ENCODE measurements at places on chromosomes 11 and 22. TPM values are rescaled to one million over a fixed set of nuclear protein-coding genes. Genes with fewer than 3 reads are reported as not detected.

DNA sequence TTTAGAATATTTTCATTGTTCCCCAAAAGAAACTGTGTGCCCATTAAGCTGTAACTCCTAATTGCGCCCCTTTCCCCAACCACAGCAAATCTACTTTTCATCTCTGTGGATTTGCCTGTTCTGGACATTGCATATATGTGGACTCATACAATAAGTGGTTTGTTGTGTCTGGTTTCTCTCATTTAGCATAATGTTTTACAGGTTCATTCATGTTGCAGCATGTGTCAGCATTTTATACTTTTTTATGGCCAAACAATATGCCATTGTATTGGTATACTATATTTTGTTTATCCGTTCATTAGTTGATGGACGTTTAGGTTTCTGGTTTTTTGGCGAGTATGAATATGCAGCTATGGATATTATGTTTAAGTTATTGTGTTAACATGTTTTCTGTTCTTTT, 23.8 kb downstream of the NUCB2 start:
- DNase-seq, result no peak

- DNase-seq, result no peak
Observed at GRCh38 chr22:41344189-41344788, 37.5 kb upstream of the TEF start.

The SLC22A9 gene
- 0.09 TPM for polyA plus RNA-seq

DNA sequence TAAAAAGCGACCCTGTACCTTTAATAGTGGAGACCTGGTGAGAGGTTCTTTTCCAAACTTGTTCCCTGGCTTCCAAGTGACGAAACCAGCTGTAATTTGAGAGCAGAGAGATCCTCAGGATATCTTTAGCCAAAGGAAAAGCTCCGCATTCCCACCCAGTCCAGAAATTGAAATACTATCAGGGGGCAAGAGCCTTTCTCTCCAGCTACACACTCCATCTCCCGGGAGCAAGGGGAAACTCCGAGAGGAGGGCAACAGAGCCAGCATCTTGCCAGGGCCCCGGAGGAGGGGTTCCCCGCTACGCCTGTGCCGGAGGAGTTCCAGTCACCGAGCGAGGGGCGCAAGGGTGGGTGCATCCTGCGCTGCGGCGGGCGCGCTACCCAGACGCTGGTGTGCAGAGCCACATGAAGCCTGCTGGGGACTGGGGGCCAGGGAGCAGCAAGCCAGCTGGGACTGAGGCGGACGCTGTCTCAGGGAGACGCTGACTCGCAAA, at the start of gene FIBIN:
FIBIN (plus strand) TSS at position 148 of the 493 bp plus-strand sequence. CDS start 415 bp downstream, outside the sequence.
- peak; percentile 79 for DNase-seq

DNA sequence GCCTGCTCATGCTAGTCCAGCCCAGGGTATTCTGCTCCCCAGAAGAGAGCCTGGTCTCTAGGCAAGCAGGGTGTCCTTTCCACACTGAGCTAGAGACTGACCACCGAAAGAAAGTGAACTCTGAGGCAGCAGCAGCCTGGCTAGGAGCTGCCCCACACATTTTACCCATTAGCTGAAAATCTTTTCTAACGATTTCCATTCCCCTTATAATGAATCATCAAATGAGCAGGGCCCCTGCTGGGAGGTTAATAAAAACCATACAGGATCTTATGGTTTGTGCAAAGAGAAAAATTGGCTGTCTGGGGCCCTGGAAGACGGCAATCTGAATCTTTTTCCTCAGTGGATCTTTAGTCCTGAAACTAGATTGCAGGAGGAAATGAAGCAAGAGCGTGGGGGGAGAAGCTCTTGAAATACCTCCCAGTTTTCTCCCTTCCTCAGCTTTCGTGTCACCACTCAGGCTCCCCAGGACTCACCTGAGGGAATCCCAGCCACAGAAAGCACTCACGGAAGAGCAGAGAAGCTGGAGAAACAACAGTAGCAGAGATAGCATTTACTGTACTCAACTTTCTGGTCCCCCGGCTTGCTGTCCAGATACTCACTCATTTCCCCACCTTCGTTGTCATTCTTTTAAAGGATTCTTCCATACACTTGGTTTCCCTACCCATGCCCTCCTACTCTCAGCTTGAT, 74.7 kb upstream of the CD44 start:
- no peak for DNase-seq

The TRIM21 gene
- 25.4 TPM for polyA plus RNA-seq

DNA sequence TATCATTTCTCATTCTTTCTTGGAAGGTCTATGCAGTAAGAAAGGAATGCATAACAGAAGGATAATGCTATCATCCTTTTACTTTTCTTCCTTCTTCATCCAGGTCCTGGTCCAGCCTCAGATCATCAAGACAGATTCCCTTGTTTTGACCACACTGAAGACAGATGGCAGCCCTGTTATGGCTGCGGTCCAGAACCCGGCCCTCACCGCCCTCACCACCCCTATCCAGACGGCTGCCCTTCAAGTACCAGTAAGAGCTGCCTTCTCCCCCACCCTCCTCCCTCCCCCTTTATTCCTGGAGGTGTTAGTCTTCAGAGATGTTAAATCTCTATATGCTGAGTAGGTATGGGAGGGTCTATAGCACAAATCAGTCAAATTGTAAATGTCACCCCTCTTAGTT, 37.9 kb downstream of the SREBF2 start:
- no peak for DNase-seq

DNA sequence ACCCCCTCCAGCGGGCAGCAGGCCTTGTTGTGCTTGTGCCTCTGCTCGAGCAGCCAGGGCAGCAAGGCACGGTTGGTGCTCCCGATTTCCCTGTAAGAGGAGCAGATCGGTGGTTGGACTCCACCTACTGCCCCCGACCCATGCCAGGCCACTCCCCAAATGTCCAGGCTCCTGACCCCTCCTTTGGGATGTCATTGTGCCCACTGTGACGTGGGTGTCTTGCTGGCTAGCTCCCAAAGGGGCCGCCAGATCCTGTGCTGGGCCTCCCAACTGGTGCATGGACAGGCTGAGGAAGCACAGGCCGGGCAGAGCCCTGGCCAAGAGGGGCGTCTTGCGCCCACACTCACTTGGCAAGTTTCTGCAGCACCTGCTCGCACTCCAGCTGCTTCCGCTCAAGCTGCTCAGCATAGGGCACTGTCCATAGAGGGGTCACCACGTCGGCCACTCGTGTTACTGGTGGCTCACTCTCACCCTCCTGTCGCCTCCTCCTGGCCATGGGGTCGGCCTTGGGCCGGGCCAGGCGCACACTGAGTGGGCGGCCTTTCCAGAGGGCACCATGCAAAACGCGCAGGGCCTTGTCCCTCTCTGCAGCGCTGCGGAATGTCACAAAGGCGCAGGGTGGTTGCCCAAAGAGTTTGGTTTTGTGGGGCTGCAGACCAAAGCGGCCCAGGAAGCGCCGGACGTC, at the start of gene RANBP1:
RANBP1 (plus strand) TSS at position 414 of the 685 bp plus-strand sequence; CDS start at position 495, 81 bp downstream.
- no peak for DNase-seq

- DNase-seq, result peak; percentile 83
Observed at GRCh38 chr11:73323464-73323863, 15.4 kb downstream of the ARHGEF17 start.

The LSP1 gene
- 7.8 TPM for polyA plus RNA-seq

The TMEM138 gene
- 40.6 TPM for polyA plus RNA-seq

DNA sequence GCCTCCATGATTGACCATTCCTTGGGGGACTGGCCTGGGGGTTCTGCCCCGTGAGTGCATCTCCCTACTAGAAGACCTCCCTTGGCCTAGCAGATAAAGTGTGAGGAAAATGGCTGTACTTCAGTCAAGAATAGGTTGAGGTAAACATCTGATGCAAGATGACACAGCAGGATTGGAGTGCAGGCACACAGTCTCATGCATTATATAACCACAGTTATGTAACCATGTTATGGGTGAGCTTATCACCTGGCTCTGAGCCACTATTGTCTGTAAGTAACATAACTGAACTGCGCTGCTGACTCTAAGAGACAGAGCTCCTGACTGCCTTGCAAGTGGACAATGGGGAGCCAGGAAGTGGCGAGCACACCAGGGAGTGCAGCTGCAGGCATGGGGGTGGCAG, 378.7 kb upstream of the ANO5 start:
- no peak for DNase-seq

DNA sequence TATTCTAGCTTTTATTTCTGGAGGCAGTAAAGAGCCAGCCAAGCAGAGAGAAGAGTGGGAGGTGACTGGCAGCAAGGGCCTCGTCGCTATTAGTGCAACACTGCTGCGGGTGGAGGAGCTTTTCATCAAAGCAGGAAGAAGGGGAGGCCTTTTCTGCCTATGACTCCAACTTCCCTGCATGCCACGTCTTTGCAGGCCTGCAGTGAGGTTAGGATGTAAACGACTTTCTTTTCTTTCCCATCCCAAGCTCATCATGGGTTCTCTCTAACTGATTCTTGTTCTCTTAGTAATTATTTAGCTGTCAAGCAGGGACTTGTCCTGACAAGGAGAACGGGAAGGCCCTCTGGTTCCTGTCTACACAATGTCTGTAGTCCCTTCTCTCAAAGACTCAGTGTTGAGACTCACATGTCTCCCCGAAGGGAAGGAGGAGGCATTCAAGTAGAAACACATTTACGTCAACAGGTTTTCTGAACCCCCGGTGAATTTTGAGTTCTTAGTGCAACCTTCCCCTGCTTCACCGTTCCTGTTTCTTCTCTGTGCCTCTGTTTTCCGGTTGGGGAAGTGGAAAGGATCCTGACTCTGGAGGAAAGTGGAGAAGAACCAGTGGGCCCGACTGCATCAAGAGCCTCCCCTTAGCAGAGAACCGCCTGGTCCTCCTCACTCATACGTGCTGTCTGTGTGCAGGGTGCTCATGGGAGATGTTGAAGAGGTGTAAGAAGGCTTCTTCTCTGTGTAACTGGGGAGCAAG, 56.9 kb downstream of the PACS1 start:
- DNase-seq, result peak; percentile 46

DNA sequence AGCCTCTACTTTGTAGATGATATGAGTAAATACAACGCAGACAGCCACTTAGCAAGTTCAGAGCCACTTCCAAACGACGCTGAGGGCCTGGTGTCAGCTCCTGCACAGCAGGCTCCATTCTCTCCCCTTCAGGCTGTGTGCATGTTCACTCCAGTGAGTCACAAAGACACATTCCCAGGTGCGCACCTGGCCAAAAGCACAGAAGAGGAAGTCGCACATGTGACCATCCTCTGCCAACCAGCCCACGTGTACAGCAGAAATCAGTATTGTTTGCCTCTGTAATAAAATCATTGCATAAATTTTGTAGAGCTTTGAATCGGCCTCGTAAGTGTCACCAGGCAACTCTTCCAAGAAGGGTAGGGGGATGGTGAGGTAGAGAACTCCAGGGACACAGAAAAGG, 19.5 kb upstream of the TPH1 start:
- DNase-seq, result no peak

GRCh38 chr22:46256358-46256958, 6.4 kb upstream of the CDPF1 start:
- DNase-seq, result no peak

The OVOL1 gene
- polyA plus RNA-seq, result 0.20 TPM

Data from left lung (tissue), 14 donors.